ENCODE measurements at places on chromosomes 11 and 22. TPM values are rescaled to one million over a fixed set of nuclear protein-coding genes. Genes with fewer than 3 reads are reported as not detected.

The FOLR2 gene
- total RNA-seq, result not detected

- peak; percentile 31 for DNase-seq
These were observed 901 bp upstream of the KMT2A start for GRCh38 chr11:118435290-118435892.

The CCDC86 gene
- total RNA-seq, result 58.2 TPM

DNA sequence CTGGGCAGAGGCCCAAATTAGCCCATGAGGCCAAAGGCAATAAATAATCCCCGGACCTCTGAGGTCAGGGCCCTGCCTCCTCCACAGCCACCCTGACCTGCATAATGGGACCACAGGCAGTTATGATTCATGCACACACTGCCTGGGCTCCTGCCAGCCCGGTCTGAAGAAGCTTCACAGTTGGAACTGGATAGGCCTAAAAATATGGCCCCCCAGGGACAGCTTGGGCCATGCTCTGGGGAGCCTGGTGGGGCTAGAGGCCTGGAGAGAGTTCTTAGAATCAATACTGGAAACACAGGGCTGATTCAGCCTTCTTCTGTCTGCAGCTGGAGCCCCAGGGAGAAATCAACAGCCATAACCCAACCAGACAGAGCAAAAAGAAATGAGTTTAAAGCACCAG lies 112.8 kb upstream of the CADM1 start:
- no peak for DNase-seq

DNA sequence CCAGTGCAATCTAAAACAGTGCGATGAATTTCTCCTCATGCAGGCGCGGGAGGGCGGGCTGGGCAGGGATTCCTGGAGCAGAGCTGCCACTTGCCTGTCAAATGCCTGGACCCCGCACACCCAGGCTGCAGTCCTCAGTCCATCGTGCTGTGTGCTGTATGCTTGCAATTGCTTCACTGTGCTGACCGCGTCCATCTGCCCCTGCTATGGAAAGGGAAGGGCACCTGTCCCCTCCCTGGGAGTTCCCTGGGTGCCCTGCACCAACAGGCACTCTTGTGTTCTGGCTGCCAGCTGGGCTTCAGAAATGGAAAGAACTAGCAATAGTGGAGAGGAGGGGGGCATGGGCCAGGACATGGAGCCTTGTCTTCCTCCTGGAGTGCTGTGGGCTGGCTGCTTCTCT lies 185.4 kb upstream of the B3GAT1 start:
- DNase-seq, result no peak

The OR51B5 gene
- not detected for total RNA-seq

- DNase-seq, result no peak
These were observed 77.5 kb upstream of the NARS2 start for GRCh38 chr11:78651923-78652842.

DNA sequence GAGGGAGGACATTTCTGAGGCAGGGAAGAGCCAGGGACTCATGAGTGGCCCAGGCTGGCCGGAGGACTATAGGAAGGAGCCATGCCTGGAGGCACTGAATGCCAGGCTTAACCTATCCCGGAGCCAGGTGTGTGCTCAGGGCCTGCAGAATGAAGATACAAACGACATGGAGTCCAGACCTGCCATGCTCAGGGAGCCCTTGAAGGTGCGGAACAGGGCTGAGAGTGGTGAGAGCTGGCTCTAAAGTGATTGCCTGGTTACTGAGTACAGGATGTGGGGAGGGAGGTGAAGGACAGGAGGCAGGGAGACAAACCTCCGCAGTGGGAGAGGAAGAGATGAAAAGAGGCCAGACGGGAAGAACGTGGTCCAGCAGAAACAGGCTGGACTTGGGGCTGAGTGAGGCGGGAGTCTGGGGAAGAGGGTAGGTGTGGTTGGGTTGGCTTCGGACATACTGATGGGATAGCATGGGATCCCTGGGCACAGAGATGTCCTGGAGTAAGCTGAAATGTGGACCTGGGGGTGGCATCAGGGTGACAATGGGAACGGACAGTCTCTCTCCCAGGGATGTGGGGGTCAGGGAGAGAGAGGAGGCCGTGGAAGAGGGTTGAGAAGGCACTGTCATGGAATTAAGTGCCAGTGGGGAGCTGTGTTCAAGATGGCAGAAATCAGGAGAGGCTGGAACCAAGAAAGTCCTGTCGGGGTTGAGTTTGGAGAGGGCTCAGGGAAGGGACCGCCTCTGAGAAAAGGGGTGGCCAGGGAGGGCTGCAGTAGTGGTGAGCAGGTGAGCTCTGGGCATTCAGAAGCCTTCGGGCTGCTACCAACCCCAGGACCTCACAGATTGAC lies 1.5 kb upstream of the ANKRD13D start:
- DNase-seq, result no peak

GRCh38 chr11:84430661-84431060 lies 1144.5 kb upstream of the CCDC90B start:
- peak; percentile 2 for DNase-seq

GRCh38 chr11:932435-932834 lies 6.8 kb downstream of the AP2A2 start:
- DNase-seq, result no peak

- DNase-seq, result no peak
These were observed 471.4 kb downstream of the SOX6 start for GRCh38 chr11:15884777-15885540.

The BTBD18 gene
- total RNA-seq, result not detected

The DNAJC4 gene
- 28.0 TPM for total RNA-seq

- DNase-seq, result peak; percentile 49
These were observed 5.9 kb upstream of the AMOTL1 start for GRCh38 chr11:94762208-94762607.

DNA sequence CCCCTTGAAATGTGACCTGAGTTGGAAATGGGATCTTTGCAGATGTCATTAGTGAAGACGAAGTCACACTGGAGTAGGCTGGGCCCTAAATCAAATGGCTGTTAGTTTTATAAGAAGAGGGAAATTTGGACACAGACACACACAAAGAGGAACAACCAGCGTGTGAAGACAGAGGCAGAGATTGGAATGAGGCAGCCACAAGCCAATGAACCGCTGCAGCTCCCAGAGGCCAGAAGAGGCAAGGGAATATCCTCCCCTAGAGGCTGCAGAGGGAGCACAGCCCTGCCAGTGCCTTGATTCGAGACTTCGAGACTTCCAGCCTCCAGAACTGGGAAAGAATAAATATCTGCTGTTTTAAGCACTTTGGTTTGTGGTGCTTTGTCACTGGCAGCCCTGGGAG lies 484.5 kb downstream of the MN1 start:
- DNase-seq, result no peak

The OR5B21 gene
- not detected for total RNA-seq

DNA sequence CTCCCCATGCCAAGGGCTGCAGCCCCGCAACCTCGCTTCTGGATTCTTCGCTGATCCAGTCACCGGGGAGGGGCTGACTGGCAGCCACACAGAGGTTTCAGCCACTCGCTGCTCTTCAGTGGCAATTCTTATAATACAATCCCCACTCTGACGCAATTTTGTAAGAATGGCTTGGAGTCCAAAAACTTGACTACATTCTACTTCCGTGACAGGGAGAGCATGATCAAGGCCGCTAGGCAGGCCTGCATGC lies 14.9 kb downstream of the PPM1F start:
- no peak for DNase-seq

The DAGLA gene
- 9.0 TPM for total RNA-seq

DNA sequence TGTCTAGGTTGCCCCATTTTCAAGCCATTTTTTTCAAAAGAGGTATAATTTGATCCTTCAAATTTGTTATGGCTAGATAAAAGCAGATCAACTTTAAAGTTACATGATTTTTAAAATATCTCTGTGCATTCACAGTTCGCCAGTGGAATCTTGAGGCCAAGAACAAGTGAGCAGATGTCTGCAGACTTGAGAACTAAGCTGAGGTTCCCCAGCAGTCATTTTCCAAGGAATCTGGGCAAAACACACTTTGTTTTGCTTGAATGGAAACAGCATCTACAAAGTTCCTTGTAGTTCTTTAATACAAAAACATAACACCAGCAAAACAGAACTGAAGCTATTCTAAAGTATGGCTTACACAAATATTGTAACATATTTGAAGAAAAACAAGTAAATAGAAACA lies 7.7 kb downstream of the MPPED2 start:
- DNase-seq, result no peak

DNA sequence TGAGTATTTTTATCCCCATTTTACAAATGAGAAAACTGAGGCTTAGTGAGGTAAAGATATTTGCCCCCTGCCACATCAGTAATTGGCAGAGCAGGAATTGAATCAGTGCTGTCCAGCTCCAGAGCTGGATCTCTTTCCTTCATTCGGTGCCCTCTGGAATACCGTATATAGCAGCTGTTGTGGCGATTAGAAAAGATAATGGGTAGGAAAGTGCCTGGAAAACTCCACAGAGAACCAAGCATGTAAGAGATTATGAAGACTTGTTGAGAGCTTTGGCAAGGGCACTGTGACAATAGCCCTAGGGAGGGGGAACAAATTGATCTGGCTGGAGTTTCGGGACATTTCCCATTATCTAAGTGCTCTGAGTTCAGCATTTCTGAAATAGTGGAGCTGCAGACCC lies 82.5 kb upstream of the TEAD1 start:
- no peak for DNase-seq

The TRPM5 gene
- total RNA-seq, result not detected

The TBC1D22A gene
- total RNA-seq, result 28.2 TPM

The TMPRSS13 gene
- 1.4 TPM for total RNA-seq
